BJ (cell line): ENCODE measurements at places on chromosomes 3 and 15.

DNA sequence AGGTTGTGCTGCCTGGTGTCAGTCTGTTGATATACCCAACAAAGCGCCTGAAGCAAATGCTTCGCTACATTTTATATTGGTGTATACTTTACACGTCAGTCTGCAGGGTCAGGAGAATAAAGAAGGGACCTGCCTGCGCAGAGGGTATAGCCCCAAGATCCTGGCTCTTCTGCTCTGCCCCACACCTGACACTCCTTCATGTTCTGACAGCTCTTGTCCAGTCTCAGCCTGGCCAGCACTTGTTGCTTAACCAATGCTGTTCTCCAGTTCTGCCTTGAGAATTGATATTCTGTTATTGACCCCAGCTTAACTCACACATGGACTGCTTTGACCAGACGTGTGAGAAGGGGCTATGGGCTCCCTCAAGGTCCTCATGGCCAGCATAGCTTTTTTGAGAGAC is 35.8 kb upstream of the BSN start:
- no peak for DNase-seq

GRCh38 chr3:11498646-11499045 is 145.1 kb downstream of the VGLL4 start:
- no peak for DNase-seq

DNA sequence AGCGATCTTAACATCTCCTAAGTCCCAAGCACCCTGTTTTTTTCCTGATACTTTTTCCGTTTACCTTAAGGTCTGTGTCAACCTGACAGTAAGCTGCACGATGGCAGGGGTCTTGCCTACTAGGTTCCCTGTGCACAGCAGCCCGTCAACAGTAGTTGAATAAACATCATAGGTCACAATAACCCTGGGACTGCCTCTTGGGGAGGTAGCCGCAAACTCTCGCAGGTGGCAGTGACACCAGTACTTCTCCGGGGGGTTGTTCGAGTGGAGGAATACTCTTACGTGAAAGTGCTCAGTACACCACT is 365 bp upstream of the PDCD6IP start:
- no peak for DNase-seq

- no peak for DNase-seq
These were observed 76.8 kb upstream of the DPH6 start for GRCh38 chr15:35622641-35623340.

DNA sequence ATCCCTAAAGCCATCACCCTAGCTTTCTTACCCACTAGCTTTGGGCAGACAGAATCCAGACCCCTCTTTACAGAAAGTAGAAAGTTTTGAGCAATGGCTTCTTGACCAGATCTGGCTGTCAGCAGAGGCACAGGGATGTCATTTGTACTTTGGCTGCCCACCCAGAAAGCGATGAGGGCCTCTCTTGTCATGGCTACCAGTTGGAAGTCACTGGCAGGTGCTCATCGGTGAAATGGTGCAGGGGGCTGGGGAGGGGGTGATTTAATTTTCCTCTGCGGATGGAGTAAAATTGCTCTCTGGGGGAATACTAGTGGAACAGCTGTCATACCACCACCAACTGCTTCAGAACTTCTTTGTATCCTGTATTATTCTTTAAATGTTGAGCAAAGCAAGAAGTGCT is 393.7 kb downstream of the LSAMP start:
- DNase-seq = no peak

DNA sequence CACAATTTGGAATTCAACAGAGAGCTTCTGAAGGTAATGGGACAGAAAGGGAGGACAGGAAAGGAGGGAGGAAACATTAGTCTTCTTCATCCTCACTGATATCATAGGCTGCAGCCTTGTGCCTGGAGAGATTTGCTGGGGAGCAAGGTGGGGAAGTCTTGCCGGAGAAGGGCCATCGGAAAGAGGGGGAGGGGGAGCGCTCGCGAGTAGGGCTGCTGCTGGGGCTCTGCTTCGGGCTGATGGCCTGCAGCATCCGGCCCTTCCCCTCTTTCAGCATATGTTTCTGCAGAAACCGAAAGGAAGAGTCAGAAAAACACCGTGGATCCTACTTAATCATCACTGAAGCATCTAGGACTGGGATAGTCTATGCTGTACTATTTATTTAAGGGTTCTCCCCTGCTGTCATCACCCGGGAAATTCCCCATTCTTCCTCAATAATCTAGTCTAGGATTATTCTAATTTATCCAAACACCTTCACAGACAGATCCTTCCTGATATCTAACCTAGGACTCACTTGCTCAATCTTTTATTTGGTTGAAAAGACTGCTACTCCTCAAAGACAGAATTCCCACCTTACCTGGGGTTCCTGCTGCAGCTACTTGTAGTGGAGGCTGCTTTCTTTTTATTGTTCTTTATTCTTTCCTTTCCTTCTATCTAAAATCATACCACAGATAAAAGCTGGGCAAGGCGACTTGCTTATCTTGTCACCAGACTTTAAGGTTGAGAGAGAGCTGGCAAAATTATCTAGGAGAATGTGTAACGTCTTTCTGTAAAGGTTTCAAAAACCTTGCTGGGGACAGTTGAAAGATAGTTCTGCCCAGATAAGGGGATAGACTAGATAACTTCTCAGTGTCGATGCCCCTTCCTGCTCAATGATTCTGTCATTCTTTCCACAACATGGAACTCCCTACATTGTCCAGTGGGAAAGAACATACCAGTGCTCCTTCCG is 22.6 kb downstream of the SLC51A start:
- DNase-seq = no peak

DNA sequence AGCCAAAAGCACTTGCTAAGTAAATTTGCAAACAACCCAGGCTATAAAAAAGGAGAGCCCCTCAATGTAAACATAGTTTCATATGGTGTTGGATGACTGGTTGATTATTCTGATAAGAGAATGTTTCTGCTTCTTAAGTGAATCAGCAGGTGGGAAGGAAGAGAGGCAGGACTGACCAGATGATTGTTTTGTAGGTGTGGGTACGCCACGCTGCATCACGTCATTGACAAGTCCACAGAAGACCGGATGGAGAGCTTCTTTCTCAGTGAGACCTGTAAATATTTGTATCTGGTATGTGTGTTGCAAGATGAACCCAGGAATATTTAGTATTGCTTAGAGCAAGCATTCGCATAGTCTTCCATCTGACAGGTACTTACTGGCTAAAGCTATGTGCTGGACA is 23.4 kb downstream of the EDEM1 start:
- DNase-seq = no peak

- DNase-seq = no peak
These were observed 70.0 kb downstream of the DHX30 start for GRCh38 chr3:47872916-47873315.

GRCh38 chr3:172259111-172259541 is 189.1 kb downstream of the GHSR start:
- DNase-seq = no peak

- DNase-seq = no peak
These were observed 90.7 kb upstream of the MEF2A start for GRCh38 chr15:99474909-99475753.

GRCh38 chr3:59234884-59235633 is 185.2 kb upstream of the CFAP20DC start:
- no peak for DNase-seq

- DNase-seq = no peak
These were observed 42.0 kb upstream of the SKOR1 start for GRCh38 chr15:67783303-67783702.

GRCh38 chr15:101625184-101625583 is 27.0 kb downstream of the TM2D3 start:
- no peak for DNase-seq

DNA sequence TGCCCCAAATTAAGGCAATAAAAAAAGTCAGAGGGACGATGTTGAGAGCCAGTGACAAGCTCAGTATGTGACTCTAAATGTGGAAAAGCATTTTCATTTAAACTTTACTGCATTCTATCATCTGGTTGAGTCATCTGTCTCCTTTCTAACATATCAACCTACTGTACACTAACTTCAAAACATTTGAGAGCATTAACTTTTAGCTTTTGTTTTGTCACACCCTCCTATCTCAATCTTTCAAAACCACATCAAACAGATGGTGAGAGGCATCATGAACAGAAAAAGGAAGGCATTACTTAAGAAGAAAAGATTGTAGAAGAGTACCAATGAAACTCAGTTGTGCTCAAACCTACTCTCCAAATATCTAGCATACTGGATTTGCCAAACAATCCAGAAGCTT is 4.8 kb downstream of the LRRC58 start:
- no peak for DNase-seq

DNA sequence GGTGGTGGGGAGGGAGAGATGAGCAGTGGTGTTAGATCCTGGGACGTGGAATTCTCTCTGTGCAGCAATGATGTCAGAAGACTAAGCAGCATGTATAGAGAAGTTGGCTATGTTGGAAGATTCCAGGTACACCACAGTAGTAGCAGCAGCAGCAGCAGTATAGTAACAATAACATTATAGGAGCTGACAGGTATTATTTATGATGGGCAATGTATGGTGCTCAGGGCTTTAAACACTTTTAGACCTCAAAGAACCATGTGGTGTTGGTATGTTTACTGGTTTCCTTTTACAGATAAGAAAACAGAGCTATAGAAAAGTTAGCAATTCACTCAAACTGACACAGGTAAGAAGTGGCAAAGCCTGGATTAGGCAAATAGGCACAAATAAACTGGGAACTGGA is 103.9 kb downstream of the CCNL1 start:
- no peak for DNase-seq

- DNase-seq = no peak
These were observed 465.9 kb upstream of the TGFBR2 start for GRCh38 chr3:30140356-30141075.

- DNase-seq = no peak
These were observed 49.6 kb downstream of the RFX7 start for GRCh38 chr15:56194035-56194434.

DNA sequence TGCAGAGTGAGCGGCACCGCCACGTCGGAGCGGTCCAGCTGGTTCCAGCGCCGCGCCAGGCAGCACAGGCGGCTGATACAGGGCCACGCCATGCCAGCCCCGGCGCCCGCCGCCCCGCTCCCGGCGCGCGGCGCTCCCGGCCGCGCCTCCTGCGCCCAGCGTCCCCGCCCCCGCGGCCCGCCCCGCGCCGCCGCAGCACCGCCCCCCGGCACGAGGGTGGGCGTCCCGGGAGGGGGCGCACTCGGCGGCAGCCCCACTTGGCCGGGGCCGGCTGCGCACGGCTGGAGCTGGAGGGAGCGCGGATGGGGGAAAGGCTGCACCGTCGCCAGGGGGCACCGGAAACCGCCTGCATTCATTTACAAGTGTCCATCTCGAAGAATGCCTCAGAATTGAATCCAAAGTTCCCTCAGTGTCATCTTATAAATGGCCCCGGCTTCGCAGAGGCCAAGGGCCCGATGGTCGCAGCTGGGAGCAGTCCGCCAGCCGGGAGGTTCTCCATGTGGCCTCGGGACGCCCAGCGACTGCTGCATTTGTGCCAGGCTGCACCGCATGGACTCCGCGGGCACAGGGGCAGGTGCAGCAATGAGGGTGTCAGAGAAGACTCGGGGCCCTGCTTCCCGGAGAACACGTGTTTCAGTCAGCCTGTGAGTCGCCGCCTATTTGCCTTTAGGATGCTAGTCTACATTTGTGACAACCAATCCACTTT is at the start of gene MAP6D1:
TSS of gene MAP6D1 (minus strand) at position 122 of the 706 bp plus-strand sequence. CDS start at position 92, 30 bp downstream.
- no peak for DNase-seq

DNA sequence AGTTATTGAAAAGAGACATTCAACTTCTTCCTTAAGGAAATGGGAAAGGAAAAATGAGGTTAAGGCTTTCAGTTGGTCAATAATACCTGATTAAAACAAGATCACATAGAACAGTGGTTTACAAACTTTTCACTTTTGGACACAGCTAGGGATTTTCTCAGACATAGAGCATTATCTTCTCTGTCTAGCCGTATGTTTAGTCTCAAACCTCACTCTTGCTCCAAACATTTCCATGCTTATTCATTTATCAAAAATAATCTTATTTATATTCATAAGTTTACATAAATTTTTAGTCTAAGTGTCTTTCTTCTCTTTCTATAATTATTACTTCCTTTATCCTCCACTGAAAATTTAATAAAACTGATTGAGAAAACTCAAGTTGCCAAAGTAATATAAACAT is 114.2 kb upstream of the AZI2 start:
- DNase-seq = no peak

DNA sequence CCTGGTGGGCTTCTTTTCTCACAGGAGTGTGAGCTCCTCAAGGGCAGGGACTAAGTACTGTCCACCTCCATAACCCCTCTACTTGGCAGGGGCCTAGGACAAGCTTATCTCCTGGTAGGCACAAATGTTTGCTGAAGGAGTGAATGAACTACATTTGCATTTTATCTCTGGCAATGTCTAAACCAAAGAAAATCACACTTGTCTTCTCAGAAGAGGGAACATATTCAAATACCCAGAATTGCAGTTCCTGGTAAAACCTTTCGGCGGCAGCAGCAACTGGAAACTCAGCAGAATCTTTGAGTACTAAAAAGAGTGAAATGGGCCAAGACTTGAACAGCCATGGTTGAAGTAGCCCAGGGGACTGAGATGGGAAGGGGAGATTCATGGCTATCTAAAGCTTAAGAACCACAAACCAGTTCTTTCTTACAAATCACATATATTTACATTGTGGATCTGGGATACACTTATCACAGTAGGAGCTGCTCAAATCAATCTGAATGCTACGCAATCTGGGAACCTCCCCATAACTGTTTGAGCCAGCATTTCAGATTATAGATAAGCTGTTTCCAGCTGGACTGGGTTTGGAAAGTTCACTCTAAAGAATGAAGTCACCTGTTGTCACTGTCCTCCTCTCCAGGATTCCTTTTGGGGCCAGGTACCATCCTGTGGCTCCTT is 18.7 kb upstream of the PTPN9 start:
- DNase-seq = no peak

DNA sequence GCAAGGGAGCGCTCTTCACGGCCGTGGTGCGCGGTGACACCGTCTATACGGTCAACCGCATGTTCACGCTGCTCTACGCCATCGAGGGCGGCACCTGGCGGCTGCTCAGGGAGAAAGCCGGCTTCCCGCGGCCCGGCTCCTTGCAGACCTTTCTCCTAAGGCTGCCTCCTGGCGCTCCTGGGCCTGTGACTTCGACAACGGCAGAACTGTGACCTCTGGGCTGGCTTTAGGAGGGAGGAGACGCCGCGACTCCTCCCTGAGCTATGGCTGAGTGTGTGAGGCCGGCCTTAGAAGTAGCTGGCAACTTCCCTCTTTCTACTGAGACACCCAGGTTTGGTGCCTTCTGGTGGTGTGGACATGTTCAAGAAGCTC is 1.4 kb downstream of the KBTBD13 start:
- DNase-seq = no peak

DNA sequence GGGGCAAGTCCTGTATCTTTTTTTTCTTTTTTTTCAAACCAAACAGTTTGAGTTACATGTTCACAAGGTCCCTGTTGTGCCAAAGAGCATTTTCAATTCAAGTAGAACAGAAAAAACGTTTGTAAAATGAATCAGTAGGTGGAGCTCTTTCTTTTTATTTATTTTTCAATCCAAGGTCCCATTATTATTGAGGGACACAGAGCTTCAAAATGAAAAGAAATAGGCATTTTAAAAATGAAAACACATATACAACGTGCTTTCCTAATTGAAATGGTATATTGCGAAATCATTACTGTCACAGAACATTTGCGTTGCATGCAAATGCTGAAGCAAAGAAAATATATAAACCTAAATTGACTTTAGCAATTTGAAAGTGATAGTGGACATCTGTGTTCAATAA is 711.0 kb downstream of the MECOM start:
- DNase-seq = peak; percentile 9

- DNase-seq = no peak
These were observed 266.2 kb upstream of the ROPN1 start for GRCh38 chr3:124258057-124258500.
